ENCODE measurements at places on chromosomes 7 and 10.

GRCh38 chr7:140062118-140062527 lies 628 bp downstream of the PARP12 start:
- peaks cover 42% of the 10 kb centered on the region for H3K4me1 ChIP-seq
- H3K27ac ChIP-seq, result peak overlapping the region; percentile 90
- H3K4me3 ChIP-seq, result peak overlapping the region; percentile 84

DNA sequence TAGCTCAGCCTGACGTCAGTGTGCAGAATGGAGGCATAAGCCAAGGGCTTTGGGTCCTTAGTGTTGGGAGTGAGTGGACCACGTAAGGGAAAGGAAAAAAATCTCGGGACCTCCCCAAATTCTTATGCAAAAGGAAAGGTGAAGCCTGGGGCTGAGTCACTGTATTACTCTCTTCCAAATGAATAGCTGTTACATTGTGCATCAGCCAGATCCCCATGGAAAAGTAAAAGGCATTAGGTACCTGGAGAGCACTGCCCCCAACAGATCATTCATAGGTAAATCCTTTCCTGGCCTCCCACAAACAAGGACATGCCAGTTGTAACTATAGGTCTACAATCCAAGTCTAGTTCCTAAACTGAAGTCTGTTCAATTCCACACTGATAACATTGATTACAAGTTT lies 170.5 kb downstream of the C1GALT1 start:
- H3K4me1 ChIP-seq, result no peaks in the 10 kb centered on the region
- no peaks in the 10 kb centered on the region for H3K36me3 ChIP-seq
- H3K27ac ChIP-seq, result no peak overlapping the region
- H3K27me3 ChIP-seq, result peaks cover 18% of the 10 kb centered on the region
- no peak for DNase-seq

DNA sequence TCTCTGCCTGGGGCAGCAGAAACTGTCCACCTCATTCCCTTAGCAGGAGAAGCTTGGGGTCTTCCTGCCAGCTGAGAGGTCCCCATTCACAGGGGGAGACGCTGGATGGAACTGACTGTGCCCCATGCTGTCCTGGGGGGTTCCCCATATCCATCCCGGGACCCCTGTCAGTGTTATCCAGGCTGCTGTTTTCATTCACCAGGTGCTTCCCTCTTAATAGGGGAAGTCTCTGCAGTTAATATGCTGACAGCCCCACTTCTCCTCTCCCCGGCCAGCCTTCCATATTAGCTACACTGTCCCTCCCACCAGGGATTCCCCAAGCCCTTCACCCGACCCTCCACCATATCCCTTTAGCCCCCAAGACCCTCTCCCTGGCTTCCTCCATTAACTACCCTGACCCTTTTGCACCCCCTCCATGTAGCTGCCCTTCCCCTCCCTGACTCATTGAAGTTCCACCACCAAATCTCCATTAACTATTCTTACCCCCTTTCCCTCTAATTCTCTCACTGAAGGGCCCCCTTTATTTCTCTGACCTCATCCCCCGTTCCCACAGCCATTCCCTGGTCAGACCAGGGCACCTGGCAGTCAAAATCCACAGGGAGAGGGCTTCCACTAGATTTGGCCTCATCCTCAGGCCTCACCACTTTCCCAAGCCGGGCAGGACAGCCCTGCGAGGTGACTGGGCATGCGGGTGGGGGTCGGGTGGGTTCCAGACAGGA lies 92.0 kb upstream of the PAX2 start:
- no peak overlapping the region for H3K27ac ChIP-seq
- peak overlapping the region; percentile 42 for H3K4me3 ChIP-seq
- no peaks in the 10 kb centered on the region for H3K36me3 ChIP-seq
- peaks cover 20% of the 10 kb centered on the region for H3K4me1 ChIP-seq
- H3K27me3 ChIP-seq, result peaks cover 59% of the 10 kb centered on the region
- no peak for DNase-seq

DNA sequence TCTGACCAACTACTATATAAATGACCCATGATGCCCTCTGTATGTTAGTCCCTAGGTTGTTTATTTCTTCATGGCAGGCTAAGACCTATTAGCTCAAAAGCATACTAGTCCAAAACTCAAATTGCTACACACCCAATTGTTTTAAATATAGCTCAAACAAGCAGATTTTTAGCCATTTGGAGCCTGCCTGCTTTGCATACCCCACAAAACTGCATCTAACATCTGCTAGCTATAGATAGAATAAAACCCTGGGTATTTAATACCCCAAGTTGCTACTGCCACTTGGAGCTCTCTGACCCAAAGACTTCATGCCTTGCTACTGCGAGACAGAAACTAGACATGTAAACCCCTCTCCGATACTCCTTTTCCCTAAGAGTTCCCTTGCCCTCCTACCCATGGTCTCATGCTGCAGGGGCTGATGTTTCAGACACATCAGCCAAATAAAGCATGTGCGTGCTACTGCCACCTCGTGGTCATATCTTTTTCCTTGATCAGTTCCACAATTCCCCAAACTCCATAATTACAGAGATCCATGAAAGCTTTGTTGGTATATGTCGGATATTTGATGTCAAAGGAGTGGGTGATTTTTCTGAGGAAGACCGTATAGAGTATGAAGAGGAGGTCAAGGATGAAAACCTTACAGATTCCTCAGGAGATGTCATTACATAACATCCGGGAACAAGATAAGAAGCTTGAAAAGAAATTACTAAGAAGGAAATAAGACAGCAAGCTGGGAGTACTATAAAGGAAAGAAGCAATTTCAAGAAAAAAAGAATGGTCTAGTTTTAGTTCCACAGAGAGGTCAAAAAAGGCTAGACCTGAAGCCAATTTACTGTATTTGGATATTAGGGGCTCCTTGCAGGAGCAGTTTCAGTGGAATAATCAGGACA lies 386.6 kb downstream of the SH2D4B start:
- no peak overlapping the region for H3K27ac ChIP-seq
- H3K4me3 ChIP-seq, result no peak overlapping the region
- H3K36me3 ChIP-seq, result no peaks in the 10 kb centered on the region
- DNase-seq, result no peak

GRCh38 chr7:21690705-21691104 lies 147.9 kb downstream of the DNAH11 start:
- DNase-seq, result no peak
- peaks cover 4% of the 10 kb centered on the region for H3K27me3 ChIP-seq
- H3K4me3 ChIP-seq, result no peak overlapping the region

GRCh38 chr10:124849111-124849773 lies 47.6 kb downstream of the ABRAXAS2 start:
- no peak overlapping the region for H3K27ac ChIP-seq
- H3K36me3 ChIP-seq, result no peaks in the 10 kb centered on the region
- H3K4me3 ChIP-seq, result no peak overlapping the region
- DNase-seq, result no peak
- H3K27me3 ChIP-seq, result no peaks in the 10 kb centered on the region
- H3K4me1 ChIP-seq, result no peaks in the 10 kb centered on the region

DNA sequence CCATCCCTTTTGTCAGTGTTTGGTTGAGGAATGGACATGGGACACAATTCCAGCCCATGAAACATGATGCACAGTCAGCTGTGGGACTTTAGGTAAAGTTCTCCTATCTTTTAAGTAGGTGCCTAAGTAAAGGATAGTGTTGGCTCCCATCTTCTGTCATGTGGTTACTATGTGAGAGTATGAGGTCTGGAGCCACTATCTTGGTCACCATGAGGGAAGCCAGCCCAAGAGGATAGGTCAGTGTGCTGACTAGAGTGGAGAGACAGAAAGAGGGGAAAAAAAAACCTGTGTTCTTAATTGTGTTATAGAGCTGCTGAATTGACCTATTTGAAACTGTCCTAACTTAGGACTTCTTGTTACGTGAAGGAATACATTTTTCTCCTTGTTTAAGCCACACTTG lies 89.7 kb upstream of the NAMPT start:
- H3K27ac ChIP-seq, result no peak overlapping the region
- H3K4me1 ChIP-seq, result peaks cover 11% of the 10 kb centered on the region
- no peaks in the 10 kb centered on the region for H3K27me3 ChIP-seq
- H3K36me3 ChIP-seq, result no peaks in the 10 kb centered on the region
- no peak overlapping the region for H3K4me3 ChIP-seq

GRCh38 chr10:13470270-13470669 lies 58.5 kb downstream of the BEND7 start:
- no peaks in the 10 kb centered on the region for H3K27me3 ChIP-seq
- no peak overlapping the region for H3K4me3 ChIP-seq
- DNase-seq, result no peak
- H3K4me1 ChIP-seq, result no peaks in the 10 kb centered on the region
- H3K36me3 ChIP-seq, result no peaks in the 10 kb centered on the region

DNA sequence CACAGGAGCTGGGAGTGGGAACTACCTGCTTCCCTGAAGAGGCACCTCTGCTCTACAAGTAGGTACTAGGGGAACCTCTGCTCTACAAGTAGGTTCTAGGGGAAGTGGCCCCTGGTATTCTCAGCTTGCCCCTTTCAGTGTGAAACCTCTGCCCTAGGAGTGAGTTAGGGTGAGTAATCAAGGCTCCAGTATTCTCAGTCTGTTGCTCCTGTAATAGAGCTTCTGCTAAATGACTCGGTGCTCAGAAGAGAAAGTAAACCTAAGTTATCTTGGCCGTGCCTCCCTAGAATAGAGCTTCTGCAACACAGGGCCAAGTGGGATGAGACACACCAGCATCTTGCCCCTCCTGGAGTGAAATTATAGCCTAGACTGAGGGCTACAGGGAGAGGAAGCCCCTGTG lies 13.4 kb upstream of the RASSF4 start:
- peaks cover 5% of the 10 kb centered on the region for H3K36me3 ChIP-seq
- H3K27ac ChIP-seq, result no peak overlapping the region
- no peak overlapping the region for H3K4me3 ChIP-seq

DNA sequence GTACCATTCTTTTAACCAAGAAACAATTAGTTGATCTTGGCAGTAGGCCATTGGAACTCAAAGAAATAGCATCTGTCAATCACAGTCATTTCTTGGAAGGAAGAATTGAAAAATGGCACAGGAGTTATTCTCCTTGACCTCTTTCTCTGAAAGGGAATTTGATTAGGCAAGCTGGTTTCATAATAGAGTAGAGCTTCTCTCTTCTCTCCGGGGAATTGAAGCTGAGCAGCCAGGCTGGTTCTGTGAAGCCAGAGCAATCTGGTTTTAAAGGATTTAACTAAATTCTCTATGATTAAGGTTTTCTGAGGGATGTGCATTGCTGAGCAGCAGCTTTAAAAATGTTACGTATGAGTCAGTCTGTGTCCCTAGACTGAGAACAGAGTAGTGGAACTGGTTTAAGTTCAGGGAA lies 70.2 kb downstream of the AHCYL2 start:
- DNase-seq, result no peak
- no peaks in the 10 kb centered on the region for H3K36me3 ChIP-seq
- no peak overlapping the region for H3K4me3 ChIP-seq
- H3K27ac ChIP-seq, result no peak overlapping the region

- peak overlapping the region; percentile 97 for H3K4me3 ChIP-seq
- peaks cover 49% of the 10 kb centered on the region for H3K4me1 ChIP-seq
- no peaks in the 10 kb centered on the region for H3K27me3 ChIP-seq
- peaks cover 1% of the 10 kb centered on the region for H3K36me3 ChIP-seq
- DNase-seq, result peak; percentile 53
Measured at GRCh38 chr10:102119417-102120141, 589 bp downstream of the LDB1 start.

DNA sequence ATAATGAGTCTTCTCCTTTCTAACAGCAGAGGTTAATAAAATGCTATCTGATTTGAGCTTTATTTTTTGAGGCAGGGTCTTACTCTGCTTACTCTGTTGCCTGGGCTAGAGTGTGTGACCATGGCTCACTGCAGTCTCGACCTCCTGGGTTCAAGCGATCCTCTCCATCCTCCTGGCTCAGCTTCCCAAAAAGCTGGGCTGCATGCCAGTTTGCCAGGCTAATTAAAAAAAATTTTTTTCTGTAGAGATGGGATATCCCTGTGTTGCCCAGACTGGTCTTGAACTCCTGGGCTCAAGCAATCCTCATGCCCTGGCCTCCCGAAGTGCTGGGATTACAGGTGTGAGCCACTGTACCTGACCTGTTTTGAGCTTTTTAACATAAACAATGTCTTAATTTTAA lies 56.7 kb downstream of the SCD start:
- no peaks in the 10 kb centered on the region for H3K36me3 ChIP-seq
- no peak for DNase-seq
- H3K27ac ChIP-seq, result no peak overlapping the region
- H3K4me3 ChIP-seq, result no peak overlapping the region
- peaks cover 2% of the 10 kb centered on the region for H3K4me1 ChIP-seq

GRCh38 chr7:121153995-121154394 lies 165.5 kb downstream of the CPED1 start:
- H3K27ac ChIP-seq, result no peak overlapping the region
- H3K4me3 ChIP-seq, result no peak overlapping the region
- no peaks in the 10 kb centered on the region for H3K36me3 ChIP-seq
- H3K27me3 ChIP-seq, result peaks cover 3% of the 10 kb centered on the region

DNA sequence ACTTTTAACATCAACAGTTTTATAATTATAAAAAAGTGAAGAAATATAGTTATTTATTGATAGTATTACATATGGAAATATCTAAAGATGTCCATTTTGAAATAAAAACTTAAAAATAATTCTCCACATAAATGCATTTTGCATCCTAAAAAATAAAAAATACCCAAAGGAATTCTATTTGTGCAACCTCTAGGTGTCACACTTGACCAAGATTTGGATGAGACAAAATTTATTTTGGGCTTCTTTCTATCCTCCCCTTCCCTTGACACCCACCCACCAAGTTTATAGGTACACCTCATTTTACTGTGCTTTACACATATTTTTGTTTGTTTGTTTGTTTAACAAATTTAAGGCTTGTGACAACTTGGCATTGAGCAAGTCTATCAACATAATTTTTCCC lies 3.3 kb upstream of the THSD7A start:
- H3K27ac ChIP-seq, result no peak overlapping the region
- H3K4me1 ChIP-seq, result peaks cover 3% of the 10 kb centered on the region
- H3K36me3 ChIP-seq, result no peaks in the 10 kb centered on the region
- no peak for DNase-seq

DNA sequence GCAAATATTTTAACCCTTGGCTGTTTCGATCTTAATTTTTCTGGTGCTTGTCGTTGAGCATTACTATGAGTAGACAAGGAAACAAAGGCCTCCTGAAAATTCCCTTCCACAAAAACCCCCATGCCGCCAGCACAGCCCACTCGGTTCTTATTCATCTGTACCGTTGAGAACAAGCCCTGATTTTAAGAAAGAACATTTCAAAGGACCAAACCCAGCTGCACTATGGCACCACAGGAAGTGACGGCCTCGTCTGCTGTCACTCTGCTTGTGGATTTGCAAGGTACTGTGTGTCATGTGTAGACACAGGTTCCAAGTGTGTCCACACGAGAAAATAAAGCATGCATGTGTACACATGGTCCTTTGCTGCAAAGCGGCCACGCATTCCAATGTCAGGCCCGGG lies 285.2 kb downstream of the DNAJB6 start:
- H3K4me3 ChIP-seq, result no peak overlapping the region
- peaks cover 13% of the 10 kb centered on the region for H3K27me3 ChIP-seq
- H3K27ac ChIP-seq, result no peak overlapping the region
- DNase-seq, result no peak
- H3K4me1 ChIP-seq, result peaks cover 21% of the 10 kb centered on the region

- peaks cover 73% of the 10 kb centered on the region for H3K36me3 ChIP-seq
- no peaks in the 10 kb centered on the region for H3K27me3 ChIP-seq
- peaks cover 8% of the 10 kb centered on the region for H3K4me1 ChIP-seq
- no peak overlapping the region for H3K27ac ChIP-seq
Measured at GRCh38 chr10:38047666-38048065, 37.2 kb downstream of the ZNF33A start.
